Left renal cortex interstitium (tissue), 4 donors: ENCODE measurements at places on chromosomes 6 and 20.

DNA sequence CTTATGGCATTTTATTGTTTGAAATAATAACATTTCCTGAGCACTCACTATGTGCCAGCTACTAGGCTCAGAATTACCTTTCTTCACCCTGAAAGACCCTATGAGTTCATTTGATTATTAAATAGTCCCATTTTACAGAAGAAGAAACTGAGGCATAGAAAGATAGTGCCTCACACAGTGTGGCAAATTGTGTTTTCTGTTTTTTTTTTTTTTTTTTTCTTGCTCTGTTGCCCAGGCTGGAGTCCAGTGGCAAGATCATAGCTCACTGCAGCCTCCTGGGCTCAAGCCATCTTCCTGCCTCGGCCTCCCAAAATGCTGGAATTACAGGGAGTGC lies 59.7 kb upstream of the PTPN1 start:
- DNase-seq: no peak

GRCh38 chr6:36336779-36337241 lies at the start of gene BNIP5:
TSS of gene BNIP5 (minus strand) at chr6:36336888. CDS start at chr6:36330690, 6,198 bp downstream.
- DNase-seq: no peak

DNA sequence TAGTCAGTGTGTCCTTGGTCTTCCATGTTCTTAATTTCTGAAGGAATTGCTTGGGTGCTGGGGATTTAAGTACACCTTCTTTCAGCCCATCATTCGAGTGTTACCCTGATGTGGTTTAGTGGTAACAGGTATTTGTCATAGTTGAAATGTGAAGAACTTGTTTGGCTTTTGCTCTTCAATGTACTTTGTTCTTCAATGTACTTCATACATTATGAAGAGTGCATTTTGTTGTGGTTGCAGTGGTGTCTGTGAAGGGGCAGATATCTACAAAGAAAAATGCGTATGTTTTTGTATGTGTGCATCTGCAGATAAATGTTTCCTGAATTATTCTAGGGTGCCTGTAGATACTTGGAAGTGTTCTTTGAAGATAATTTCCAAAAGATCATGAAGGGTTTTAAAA lies 111.2 kb upstream of the SUPT3H start:
- no peak for DNase-seq

DNA sequence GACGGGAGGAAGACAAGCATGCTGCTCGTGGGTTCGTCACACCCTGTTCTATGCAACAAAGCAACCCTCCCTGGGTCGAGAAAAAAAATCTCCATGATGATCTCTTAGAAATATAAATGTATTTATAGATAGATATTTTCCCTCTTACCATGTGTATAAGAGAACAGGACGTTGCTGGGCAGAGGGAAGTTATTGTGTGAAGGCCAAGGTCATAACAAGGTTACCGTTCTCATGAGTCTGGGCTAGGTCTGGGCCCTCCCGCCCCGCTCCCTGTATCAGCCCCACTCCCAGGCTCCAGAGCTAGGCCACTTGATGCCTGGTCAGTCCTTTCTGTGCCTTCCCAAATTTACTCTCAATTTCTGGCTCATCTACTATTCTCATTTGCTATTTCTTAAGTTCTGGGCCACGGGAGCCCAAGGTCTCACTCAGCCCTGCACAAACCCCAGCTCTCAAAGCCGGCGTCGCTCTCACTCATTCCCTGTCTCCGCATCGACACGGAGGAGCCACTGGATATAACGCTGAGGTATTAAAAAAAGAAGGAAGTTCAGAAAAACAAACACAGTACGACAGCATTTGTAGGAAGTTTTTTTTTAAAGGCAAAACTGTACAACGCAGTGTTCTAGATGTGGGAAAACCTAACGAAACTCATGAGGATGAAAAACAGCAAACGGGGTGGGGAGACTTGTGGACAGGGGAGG lies 96.8 kb downstream of the PSMG4 start:
- no peak for DNase-seq

DNA sequence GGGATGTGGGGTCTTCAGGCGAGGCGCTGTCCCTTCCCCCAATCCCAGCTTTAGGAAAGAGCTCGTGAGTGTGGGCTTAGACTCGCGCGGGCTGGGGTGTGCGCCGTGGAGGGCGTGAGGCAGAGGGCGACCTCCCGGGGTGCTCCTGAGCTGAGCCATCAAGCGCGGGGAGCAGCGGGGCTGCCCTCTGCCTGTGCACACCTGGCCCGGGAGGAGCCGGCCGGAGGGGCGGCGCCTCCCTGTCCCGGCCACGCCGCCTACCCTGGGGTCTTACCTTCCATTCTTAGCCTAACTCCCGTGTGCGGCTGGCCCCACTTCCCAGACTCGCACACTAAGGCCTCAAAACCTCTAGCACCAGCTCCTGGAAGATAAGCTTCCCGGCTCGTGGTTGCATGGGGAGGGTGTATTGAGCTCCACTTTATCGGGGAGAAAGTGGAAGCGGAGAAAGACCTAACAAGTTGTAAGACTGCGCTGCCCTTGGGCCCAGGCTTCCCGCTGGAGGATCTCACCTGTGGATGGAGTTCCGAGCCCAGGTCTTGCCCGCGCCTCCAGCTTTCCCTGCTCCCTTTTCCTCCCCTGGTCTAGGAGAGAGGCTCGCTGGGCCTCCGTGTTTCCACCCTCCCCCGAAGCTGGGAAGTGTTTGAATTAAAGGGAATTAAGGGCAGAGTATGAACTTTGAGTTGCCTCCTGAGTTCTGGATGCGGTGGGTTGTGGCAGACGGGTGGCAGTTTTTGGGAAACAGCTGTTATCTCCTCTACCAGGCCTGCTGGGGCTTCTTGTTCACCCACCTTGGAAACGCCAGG lies 1.2 kb downstream of the DNMT3B start:
- no peak for DNase-seq

DNA sequence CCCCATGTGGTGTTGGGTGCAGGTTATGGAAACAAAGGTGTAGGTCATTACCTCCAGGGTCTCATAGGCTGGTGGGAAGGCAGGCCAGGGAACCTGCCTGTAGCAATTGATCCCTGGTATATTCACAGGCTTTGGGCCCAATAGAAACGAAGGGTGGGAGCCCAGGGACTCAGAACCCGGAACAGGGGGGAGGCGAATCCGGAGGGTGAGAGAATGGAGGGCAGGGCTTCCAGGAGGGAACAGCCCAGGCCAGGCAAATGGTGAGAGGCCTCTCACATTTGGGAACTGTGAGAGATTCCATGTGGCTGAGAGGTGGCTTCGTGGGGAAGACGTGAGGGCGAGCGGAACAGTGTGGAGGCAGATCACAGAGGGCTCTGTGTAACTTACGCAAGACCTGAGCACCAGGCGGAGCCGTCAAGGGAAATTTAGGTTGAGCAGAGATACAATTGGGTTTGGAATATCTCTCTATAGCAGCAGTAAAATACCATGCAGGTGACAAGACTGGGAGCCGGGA lies 267.1 kb downstream of the ERMARD start:
- no peak for DNase-seq

- no peak for DNase-seq
These were observed 29.7 kb downstream of the AKAP12 start for GRCh38 chr6:151269321-151269995.

- DNase-seq: no peak
These were observed 190.7 kb downstream of the C6orf118 start for GRCh38 chr6:165118736-165119135.

DNA sequence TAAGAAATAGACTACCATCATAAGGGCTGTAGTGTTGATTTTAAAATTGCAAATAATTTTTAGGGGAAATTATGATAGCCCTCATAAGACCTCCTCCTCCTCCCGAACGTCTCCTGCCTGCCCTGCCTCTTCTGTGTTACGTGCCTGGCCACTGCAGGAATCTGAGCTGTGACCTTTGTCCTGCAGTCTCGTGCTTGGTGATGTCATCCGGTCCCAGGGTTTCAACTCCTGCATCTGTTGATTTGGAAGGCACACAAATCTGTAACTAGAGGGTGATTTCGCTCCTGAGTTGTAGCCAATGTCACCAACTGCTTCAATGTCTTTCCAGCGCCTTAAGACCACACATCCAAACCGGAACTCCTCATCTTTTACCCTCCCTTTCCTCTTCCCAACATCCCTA lies 163.2 kb downstream of the AIG1 start:
- DNase-seq: no peak

DNA sequence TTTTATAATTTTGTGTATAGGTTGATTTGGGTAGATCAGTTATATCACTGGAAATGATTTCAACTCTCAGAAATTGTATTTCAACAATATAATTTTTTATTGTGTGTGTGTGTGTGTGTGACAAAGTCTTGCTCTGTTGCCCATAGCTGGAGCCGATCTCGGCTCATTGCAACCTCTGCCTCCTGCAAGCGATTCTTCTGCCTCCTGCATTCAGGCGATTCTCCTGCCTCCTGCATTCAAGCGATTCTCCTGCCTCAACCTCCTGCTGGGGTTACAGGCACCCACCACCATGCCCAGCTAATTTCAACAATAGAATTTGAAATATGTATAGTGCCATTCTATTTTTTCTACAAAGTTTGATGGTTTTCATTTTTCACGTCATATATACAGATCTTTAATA lies 24.1 kb downstream of the AFDN start:
- DNase-seq: no peak

GRCh38 chr6:26336355-26337198 lies 28.4 kb upstream of the BTN3A2 start:
- DNase-seq: no peak

- no peak for DNase-seq
These were observed 48.0 kb downstream of the MUC22 start for GRCh38 chr6:31058128-31058894.

DNA sequence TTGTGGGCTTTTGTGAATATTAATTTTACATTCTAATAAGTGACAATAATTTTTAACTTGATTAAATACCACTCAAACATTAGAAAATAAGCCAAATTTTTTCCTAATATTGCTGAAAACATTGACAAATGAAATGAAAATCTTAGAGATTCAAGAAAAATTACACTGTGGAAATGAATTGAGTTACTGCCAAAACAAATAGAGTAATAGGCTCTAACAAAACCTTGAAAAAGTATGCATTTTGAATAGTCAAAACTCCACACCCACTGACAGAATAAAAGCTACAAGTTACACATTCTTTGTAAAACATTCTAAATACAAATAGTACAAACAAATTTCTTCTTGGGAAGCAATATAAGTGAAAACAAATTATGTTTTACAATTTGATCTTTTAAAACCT lies 5.9 kb downstream of the TBX18 start:
- DNase-seq: no peak

GRCh38 chr6:131199568-131200272 lies 64.5 kb downstream of the AKAP7 start:
- DNase-seq: no peak

DNA sequence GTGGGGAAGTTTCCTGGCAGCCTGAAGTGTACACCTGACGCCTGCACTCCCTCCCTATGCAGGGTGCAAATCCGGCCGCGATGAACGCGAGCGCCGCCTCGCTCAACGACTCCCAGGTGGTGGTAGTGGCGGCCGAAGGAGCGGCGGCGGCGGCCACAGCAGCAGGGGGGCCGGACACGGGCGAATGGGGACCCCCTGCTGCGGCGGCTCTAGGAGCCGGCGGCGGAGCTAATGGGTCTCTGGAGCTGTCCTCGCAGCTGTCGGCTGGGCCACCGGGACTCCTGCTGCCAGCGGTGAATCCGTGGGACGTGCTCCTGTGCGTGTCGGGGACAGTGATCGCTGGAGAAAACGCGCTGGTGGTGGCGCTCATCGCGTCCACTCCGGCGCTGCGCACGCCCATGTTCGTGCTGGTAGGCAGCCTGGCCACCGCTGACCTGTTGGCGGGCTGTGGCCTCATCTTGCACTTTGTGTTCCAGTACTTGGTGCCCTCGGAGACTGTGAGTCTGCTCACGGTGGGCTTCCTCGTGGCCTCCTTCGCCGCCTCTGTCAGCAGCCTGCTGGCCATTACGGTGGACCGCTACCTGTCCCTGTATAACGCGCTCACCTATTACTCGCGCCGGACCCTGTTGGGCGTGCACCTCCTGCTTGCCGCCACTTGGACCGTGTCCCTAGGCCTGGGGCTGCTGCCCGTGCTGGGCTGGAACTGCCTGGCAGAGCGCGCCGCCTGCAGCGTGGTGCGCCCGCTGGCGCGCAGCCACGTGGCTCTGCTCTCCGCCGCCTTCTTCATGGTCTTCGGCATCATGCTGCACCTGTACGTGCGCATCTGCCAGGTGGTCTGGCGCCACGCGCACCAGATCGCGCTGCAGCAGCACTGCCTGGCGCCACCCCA lies 1.2 kb downstream of the GPR6 start:
- DNase-seq: no peak

DNA sequence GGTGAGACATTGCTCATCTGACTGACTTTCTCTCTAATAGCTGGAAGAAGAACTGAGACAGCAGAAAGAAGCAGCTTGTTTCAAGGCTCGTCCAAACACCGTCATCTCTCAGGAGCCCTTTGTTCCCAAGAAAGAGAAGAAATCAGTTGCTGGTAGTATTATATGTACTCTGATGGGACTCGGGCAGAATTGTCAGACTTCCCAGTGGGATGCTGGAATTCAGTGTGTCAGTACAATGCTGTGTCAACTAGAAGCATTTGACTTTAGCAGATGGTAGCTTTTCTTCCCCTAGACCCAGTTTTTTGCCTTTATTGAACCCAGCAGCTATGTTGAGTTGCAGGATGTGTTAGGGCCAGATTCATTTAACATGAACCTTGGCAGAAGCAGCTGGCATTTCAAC lies 21.8 kb upstream of the MYLK2 start:
- no peak for DNase-seq

DNA sequence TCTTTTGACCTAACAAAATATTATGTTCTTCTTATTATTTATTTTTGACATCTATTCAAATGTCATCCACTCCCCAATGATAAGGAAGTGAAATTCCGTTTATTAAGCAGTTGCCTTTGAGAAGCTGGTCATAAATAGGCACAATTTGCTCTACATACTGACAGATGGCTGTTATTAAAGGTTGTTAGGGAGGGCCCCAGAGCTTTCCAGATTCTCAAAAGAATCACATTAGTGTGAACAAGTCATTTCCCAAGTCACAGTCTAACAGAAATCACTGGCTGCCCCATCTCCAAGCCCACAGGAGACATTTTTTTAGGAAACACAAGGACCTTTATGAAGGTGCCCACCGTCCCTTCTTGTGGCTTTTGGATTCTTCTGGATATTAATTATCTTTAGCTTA lies 172.4 kb downstream of the MEI4 start:
- DNase-seq: no peak

- no peak for DNase-seq
These were observed 42.5 kb downstream of the LYRM2 start for GRCh38 chr6:89596056-89596455.

DNA sequence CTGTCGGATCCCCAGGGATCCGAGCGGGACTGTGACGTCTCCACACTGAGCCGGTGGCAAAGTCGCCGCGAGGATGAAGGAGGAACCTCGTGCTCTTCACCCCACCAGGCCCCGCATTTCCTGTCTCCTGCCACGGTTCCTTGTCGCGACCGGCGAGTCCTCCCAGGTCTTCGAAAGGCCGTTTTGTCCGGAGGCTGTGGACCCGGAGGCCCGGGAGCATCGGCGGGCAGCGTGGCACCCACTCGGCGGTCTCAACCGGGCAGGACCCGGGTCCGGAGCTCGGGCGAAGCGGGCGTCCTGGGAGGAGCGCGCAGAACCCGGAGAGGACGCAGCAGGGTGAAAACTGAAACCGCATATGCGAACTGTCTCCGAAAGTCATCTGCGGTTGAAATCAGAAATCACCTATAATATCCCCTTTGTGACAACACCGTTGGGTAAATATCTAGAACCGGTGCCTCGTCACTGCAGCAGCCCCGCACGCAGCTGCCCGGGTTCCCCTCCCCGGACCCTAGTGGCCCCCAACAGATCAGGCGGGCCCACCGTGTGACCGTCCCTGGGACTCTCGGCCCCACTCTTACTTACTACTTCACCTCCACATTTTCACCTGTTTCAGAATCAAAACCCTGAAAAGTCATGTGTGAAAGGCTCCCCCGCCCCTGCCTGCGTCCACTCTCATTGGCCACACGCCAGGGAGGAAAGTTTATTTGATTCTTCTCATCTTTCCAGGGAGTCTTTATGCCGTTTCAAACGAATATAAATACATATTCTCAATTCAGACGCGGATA lies 3.1 kb upstream of the ULBP2 start:
- no peak for DNase-seq
